ENCODE measurements at places on chromosomes 5 and 9. TPM values are rescaled to one million over a fixed set of nuclear protein-coding genes. Genes with fewer than 3 reads are reported as not detected.

Gene GABBR2
- 13.7 TPM for total RNA-seq

Gene FNBP1
- 29.7 TPM for total RNA-seq

Gene SH3GL2
- 0.79 TPM for total RNA-seq

Gene FOXD4L5
- 0.11 TPM for total RNA-seq

GRCh38 chr5:143239882-143240518, 163.5 kb downstream of the NR3C1 start:
- no peak for DNase-seq

- DNase-seq, result no peak
These were observed 16.4 kb downstream of the FCN2 start for GRCh38 chr9:134896834-134897583.

Gene FAM221B
- not detected for total RNA-seq

- DNase-seq, result no peak
These were observed 190.3 kb downstream of the TLE1 start for GRCh38 chr9:81499021-81499454.

DNA sequence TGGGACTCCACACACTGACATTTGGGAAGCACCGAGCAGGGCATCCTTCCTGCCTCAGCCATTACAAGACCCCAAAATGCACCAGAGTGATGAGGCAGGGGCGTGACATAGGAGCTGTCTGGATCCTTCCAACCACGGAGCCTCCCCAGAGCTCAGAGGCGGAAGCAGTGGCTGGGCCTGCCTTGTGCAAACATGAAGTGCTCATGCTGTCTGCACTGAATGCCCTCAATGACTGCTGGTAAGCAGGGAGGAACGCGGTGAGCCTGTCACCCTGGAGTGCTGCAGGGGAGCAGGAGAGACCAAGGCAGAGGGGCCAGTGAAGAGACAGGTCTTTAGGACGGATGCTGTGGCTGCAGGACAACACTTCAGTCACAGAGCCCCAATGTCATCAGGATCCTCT, 60.2 kb upstream of the HRH2 start:
- DNase-seq, result no peak

Gene TEX48
- not detected for total RNA-seq

DNA sequence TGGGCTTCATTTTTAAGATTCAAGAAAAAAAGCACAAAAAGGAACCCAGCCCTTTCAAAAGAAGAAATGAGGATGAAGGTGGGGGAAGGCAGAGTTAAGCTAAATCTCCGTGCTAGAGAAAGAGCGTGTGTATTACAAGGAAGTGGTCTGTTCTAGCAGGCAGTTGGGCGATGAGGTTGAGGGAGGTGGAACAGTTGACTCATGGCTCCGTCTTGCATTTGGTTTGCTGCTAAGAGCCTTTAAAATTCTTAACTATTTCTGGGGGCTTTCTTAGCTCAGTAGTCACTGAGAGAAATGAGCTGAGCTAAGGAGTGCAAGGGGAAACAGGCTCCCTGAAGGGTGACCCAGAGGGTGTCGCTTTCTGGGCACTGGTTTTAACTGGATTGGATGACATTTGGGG, 117.4 kb downstream of the GCNT1 start:
- DNase-seq, result no peak

- no peak for DNase-seq
These were observed 155.6 kb downstream of the TRIM32 start for GRCh38 chr9:116842658-116843057.

DNA sequence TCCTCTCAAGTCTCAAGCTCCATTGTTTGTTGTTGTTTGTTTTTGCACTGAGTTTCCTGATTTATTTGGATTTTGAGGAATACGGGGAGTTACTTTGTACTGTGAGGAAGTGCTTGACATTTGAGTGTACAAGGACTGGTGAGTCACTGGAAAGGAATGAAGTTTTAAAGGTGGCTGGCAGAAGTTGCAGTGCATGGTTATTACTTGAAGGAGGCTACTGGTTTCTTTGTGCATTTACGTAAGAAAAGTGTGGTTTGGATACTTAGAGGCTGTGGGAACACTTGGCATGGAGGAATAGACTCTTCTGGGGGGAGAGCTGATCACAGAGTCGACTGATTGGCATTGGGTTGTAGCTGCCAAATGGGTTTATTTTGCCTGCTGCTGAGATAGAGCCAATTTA, 919.0 kb downstream of the TAF11L14 start:
- no peak for DNase-seq

DNA sequence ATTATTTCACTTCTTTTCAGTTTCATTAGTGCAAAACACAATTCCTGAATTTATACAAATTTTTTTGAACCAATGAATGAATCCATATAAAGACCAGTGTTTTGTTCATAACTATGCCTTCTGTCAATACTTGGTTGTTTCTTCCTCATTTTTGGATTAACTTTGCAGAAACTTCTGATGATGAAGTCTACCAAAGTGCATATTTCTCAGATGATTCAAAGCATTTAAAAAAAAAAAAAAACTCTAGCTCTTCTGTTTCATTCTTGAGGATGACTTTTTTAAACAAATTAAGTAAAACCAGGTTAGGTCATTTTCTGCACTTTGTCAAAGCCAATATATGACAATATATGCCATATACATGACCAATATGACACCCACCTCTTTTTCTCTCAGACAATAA, 92.6 kb downstream of the CHSY3 start:
- DNase-seq, result no peak

- no peak for DNase-seq
These were observed 59.4 kb upstream of the NFIB start for GRCh38 chr9:14373336-14373666.

DNA sequence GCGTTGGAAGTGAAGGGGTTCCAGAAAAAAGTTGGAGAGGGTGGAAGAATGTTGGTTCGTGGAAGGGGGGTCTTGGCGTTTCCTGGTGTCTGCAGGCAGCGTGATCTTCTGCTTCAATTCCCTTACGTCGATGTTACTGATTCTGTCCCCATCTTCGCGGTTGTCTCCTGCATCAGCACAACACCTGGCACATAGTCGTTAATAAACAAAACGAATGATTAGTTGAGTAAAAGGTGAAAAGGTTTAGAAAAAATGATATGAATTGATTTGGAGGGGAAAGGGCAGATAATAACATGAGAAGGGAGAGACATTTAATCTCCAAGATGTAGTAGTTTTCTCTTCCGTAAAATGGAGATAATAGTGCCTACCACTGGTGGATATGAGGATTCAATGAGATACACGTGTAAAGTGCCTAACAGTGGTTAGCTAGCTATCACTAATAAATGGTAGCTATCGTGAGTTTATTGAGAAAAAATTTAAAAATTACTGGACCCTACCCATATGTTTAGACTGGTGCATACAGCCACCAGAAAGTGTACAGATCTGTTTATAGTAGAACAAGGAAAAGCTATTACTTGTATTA, 556 bp downstream of the MTREX start:
- no peak for DNase-seq

- no peak for DNase-seq
These were observed 1.0 kb downstream of the LRRC8A start for GRCh38 chr9:128882677-128883603.

Gene PDE6A
- total RNA-seq, result not detected

Gene ERCC8
- 16.0 TPM for total RNA-seq

DNA sequence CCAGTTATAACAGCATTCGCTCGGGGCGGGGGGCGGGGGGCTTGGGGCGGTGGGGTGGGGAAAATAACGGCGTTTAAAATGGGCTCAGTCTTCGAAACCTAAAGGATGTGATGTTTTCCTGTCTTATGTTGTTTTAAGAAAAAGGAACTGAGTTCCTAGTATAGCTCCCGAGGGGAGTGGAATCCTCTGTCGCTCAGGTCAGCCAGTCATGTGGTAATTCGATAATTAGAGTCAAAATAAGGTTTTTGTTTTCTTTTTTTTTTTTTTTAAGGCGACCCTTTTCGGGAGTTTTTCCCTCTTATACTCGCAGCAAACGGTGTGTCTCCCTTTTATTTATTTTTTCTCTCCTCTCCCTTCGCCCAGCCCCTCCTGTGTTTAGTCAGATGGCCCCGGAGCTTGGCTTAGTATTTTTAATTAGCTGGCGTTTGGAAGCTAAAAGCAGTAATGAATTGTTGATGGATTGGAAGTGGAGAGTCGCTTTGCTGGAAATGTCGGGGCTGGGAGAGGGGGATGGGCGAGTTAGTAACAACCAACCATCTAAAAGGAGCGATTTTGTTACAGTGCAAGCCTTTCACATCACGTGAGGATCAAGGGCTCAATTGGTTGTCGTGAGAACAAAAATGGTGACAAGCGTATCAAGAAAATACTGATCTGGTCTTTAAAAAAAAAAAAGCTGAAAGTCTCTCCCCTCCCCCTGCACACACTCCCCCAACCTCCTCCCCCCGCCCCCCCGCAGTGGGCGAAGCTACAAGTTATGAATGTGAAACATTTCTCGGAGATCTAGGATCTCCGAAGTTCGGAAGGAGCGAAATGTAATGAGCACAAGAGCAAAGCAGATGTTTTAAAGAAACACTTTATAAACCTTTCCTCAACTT, 714 bp upstream of the ZNF608 start:
- peak; percentile 91 for DNase-seq

- no peak for DNase-seq
These were observed 955 bp downstream of the QRFP start for GRCh38 chr9:130895481-130896232.

Gene BTNL3
- not detected for total RNA-seq

DNA sequence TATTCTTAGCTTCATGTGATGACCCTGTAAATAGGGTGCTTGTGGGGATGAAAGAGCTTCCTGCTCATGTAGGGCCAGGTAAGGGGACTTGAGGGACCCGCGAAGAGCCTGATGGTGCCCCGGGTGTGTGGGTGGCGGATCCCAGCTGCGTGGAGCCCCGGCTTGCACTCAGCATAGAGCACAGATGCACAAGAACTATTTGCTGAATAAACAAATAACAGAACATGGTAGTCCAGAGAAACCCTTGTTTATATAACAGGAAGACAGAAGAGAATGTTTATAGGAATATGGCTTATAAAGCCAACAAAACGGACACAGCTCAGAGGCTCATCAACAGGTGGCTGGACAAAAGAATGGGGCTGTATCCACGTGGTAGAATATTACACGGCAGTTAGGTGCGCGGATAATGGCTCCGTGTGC, 106.9 kb upstream of the COL5A1 start:
- DNase-seq, result no peak

Gene GPX8
- 46.2 TPM for total RNA-seq

DNA sequence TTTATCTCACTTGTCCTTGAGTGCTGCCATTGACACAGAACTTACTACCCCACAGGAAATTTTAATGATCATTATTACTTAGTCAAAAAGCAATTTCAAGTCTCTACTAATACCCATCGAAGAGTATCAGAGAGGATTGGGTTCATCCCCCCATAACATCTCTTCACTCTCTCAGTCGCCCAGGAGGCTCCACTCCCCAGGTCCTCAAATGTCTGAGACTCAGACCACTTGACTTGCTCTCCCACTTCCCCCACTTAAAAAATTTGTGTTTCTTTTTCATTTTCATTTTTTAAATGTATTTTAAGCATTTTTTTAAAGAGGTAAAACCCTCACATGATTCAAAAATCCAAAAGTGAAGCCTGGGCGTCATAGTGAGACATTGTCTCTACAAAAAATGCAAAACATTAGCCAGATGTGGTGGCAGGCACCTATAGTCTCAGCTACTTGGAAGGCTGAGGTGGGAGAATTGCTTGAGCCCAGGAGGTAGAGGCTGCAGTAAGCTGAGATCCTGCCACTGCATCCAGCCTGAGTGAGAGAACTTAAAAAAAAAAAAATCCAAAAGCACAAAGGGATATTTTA, 56.8 kb upstream of the TRAF1 start:
- no peak for DNase-seq

GRCh38 chr5:31626156-31626555, 12.8 kb upstream of the PDZD2 start:
- DNase-seq, result no peak

- no peak for DNase-seq
These were observed 87.3 kb downstream of the INSYN2B start for GRCh38 chr5:169893010-169893409.

- no peak for DNase-seq
These were observed 5.7 kb upstream of the DCTN4 start for GRCh38 chr5:150764530-150764929.

Gene PCDHB12
- 0.33 TPM for total RNA-seq

Gene IL4
- total RNA-seq, result not detected

Gene INSL6
- not detected for total RNA-seq

DNA sequence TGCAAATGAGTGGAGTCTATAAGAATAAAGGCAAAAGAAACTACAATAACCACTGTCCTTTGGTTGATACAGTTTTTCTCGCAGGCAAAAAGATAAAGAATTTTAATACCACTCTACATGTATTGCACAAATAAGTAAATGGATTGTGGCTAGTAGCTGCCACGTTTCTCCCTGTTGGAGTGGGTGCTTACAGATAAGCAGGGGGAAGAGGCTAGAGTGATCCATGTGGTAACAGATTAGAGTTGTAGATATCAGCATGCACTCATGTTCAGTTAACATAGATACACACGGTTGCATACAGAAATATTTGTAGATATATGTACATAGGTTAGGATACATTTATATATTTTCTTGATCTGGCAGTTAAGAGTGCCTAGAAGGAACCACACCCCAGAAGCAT, 179.5 kb downstream of the ARHGEF28 start:
- no peak for DNase-seq

Gene SLC34A3
- total RNA-seq, result not detected

DNA sequence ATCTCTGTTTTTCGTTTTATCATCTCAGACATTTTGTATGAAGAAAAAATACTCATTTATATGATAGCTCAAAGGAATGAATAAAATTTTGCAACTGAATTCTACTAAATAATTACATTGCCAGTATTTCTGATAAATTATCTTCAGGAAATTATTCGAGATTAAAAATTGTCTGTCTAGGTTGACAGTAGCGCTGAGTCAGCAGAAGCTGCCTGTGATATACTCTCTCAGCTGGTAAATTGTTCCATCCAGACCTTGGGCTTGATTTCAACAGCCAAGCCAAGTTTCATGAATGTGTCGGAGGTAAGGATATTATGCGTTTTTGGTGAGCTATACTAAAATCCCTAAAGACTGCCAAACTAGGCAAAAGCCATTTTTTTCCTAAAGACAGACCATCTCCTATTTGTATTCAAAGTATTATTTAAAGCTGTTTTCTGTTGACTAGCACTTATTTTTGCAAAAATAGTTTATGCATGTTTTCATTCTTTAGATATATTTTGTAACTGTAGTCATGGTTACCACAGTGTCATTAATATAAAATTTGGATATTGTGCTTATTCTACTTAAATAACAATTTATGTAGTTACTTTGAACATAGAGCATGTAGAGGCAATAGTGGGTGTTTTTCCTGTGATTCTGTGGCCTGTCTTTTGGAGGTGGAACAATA, 17.4 kb downstream of the LECT2 start:
- no peak for DNase-seq

Gene SNCAIP
- total RNA-seq, result 18.9 TPM

DNA sequence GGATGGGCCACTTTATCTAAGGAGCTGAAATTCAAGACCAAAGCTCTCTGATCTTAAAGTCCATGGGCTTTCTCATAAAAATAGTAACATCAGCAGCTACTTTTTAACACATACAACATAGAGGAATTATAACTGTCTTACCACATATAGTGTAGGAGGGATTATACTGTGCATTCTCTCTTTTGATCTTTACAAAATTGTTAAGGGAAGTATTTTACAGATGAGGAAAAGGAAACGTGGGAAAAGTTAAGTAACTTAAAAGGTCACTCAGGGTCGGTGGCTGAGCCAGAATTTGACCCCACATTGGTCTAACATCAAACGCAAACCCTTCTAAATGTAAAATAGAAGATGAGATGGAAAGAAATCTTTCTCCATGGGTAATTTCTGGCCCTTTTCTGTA, 38.4 kb downstream of the ZNF608 start:
- no peak for DNase-seq
